Cardiac muscle cell (in vitro differentiated cells and primary cell): ENCODE measurements at places on chromosomes 5 and 9. TPM values are rescaled to one million over a fixed set of nuclear protein-coding genes. Genes with fewer than 3 reads are reported as not detected.

The HAVCR2 gene
- 0.04 and 1.3 TPM in 2 replicates for total RNA-seq

GRCh38 chr5:124253203-124253810 is 493.1 kb downstream of the ZNF608 start:
- DNase-seq: no peak
- H3K4me3 ChIP-seq: no peak overlapping the region
- H3K27ac ChIP-seq: no peak overlapping the region
- no peaks in the 10 kb centered on the region for H3K36me3 ChIP-seq
- peaks cover 14% of the 10 kb centered on the region for H3K4me1 ChIP-seq

DNA sequence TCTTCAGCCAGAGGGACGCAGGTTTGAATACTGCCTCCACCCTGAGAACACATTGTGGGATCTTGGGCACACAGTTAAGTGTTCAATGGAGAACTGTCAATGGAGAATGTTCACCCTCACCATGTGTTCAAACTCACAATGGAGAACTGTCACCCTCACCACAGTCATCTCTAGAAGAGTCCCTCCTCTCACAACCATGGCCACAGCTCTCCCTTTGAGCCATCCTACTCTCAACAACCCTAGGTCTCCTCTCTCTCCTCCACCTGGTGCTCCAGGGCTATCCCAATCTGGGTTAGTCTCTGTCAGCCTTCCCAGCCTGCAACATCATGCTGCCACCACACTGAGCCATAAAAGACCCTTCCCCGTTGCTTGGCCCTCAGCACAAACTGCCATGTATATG is 36.3 kb upstream of the HAND1 start:
- H3K27me3 ChIP-seq: no peaks in the 10 kb centered on the region
- H3K36me3 ChIP-seq: no peaks in the 10 kb centered on the region
- H3K4me1 ChIP-seq: peaks cover 17% of the 10 kb centered on the region
- no peak overlapping the region for H3K27ac ChIP-seq
- no peak for DNase-seq

GRCh38 chr5:14669975-14670374 is 5.5 kb downstream of the OTULIN start:
- no peak overlapping the region for H3K27ac ChIP-seq
- H3K36me3 ChIP-seq: no peaks in the 10 kb centered on the region
- DNase-seq: no peak
- H3K27me3 ChIP-seq: no peaks in the 10 kb centered on the region
- H3K4me1 ChIP-seq: no peaks in the 10 kb centered on the region
- H3K4me3 ChIP-seq: no peak overlapping the region

The ZNF366 gene
- total RNA-seq: not detected in 2 replicates

The SPINK6 gene
- not detected in 2 replicates for total RNA-seq

DNA sequence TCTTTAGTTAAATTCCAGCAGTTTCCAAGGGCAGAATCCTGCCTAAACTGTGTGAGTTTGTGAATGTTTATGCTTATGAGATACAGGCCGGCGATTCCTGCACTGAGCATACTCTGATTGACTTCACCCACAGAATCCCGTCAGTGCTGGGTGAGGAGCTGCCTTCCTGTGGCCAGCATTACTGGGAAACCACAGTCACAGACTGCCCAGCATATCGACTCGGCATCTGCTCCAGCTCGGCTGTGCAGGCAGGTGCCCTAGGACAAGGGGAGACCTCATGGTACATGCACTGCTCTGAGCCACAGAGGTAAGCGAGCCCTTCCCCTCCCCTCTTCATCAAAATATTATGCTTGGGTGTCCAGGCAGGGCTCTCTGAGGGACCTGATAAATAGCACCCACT is 103.7 kb downstream of the CMYA5 start:
- H3K36me3 ChIP-seq: peaks cover 82% of the 10 kb centered on the region
- H3K4me1 ChIP-seq: no peaks in the 10 kb centered on the region
- no peak for DNase-seq
- H3K27me3 ChIP-seq: no peaks in the 10 kb centered on the region
- H3K4me3 ChIP-seq: no peak overlapping the region
- H3K27ac ChIP-seq: no peak overlapping the region

- H3K27ac ChIP-seq: no peak overlapping the region
- DNase-seq: no peak
- no peak overlapping the region for H3K4me3 ChIP-seq
- no peaks in the 10 kb centered on the region for H3K36me3 ChIP-seq
Observed at GRCh38 chr5:127296321-127296720, 5.7 kb downstream of the MEGF10 start.

GRCh38 chr5:56145511-56145910 is 87.6 kb downstream of the ANKRD55 start:
- DNase-seq: no peak
- no peaks in the 10 kb centered on the region for H3K27me3 ChIP-seq

The CCDC107 gene
- 26.5 and 29.3 TPM in 2 replicates for total RNA-seq

DNA sequence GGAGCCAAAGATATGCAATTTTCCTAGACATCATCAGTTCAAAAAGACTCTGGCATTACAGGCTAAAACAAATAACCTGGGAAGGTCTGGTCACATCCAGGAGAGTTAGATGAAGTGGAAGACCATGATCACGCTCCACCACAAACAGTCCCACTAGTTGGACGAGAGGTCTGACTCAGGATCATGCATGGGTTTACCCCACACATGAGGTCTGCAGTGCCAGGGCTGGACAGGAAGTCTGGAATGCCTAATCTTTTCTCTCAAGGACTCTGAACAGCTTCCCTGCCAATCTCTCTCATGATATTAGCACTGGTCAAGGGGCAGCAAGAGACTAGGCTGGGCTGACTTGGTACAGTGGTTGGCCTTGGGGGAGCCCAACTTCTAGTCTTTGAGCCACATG is 7.1 kb downstream of the PRUNE2 start:
- H3K27me3 ChIP-seq: peaks cover 44% of the 10 kb centered on the region
- no peak overlapping the region for H3K27ac ChIP-seq
- no peak overlapping the region for H3K4me3 ChIP-seq
- H3K4me1 ChIP-seq: no peaks in the 10 kb centered on the region
- DNase-seq: no peak

DNA sequence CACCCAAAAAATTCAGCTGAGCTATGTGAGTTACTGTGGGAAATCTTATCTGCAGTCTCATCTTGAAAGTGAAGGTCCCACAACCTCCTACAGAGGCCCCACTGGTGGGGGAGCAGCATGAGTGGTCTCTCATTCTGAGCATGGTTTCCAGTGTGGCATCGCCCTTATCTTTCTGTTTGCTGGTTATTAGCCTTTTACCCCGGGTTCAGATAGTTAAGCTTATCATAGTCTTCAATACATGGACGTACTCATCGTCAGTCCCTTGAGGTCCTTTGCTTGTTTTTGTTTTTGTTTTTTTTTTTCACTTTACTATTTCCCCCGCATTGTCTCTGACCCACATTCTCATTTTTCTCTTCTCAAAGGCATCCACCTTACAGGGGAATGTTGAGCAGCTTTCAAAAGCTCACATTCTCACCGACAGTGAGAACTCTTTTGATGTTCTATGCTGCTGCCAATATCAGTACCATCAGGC is 7.7 kb upstream of the HAVCR2 start:
- DNase-seq: no peak
- no peaks in the 10 kb centered on the region for H3K27me3 ChIP-seq
- no peak overlapping the region for H3K4me3 ChIP-seq
- H3K4me1 ChIP-seq: peaks cover 4% of the 10 kb centered on the region

DNA sequence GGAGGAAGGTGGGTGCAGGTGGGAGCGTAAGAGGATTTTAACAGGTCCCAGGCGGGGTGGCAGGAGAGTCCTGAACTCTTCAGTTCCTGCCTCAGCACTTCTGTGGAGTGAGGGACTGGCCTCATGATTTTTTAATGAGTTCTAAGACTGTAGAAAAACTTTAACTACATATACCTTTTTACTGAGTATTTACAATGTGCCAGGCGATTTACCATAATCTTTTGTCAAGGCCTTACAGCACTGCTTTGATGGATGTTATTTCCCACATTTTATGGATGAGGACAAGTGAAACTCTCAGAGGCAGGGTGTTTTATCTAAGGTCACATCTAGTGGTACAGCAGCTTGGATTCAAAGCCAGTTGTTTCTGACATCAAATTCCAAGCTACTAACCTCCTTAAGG is 99.5 kb downstream of the PJA2 start:
- H3K27me3 ChIP-seq: no peaks in the 10 kb centered on the region
- no peak for DNase-seq
- no peaks in the 10 kb centered on the region for H3K36me3 ChIP-seq
- no peak overlapping the region for H3K4me3 ChIP-seq

The PRR16 gene
- 2.3 and 3.8 TPM in 2 replicates for total RNA-seq

The SLC45A2 gene
- 0.85 TPM in 1 of 2 replicates, not detected in the other for total RNA-seq

DNA sequence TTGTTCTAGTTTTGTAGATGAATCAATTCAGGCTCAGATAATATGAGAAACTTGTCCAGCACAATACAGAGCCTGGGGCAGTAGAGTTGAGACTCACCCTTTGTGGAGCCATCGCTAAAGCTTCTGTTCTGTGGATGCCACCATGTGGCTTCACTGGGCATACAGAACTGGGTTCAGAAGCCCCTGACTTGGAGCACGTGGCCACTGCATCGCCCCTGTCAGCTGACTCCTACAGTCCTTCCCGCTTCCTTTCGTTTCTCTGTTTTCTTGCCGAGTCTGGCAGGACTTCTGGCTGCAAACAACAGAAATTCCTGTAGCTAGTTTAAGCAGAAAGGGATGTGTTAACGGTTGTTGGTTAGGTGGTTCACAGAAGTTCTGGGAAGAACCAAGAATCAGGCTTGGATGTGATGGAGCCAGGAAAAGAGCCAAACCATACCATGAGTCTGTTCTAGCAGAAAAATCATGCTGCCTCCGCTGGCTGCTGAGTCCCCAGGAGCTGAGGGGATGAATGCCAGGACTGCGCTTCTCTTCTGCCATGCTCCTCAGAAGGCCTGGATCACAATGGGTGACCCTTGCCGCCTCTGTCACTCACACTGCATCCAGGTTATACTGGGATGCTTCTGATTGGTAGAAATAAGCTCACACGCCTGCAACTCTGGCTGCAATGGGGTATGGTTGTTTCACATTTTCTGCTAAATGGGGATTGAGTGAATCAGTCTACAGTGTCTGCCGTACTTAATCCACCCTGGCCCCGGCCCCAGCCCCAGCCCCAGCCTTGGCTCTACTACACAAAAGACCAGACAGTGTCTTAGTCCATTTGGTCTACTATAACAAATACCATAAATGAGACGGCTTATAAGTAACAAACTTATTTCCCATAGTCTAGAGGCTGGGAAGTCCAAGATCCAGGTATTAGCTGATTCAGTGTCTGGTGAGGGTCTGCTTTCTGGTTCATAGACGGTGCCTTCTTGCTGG is 262.5 kb downstream of the GOLPH3 start:
- no peak overlapping the region for H3K27ac ChIP-seq
- peaks cover 5% of the 10 kb centered on the region for H3K4me1 ChIP-seq
- no peaks in the 10 kb centered on the region for H3K27me3 ChIP-seq
- H3K36me3 ChIP-seq: no peaks in the 10 kb centered on the region

The NRG2 gene
- total RNA-seq: 16.5 and 20.7 TPM in 2 replicates

GRCh38 chr5:177537389-177538361 is 16.7 kb downstream of the FAM193B start:
- peak; percentile 65 for DNase-seq
- no peaks in the 10 kb centered on the region for H3K27me3 ChIP-seq
- H3K36me3 ChIP-seq: peaks cover 18% of the 10 kb centered on the region
- H3K4me1 ChIP-seq: peaks cover 8% of the 10 kb centered on the region

- no peak overlapping the region for H3K4me3 ChIP-seq
- H3K27me3 ChIP-seq: no peaks in the 10 kb centered on the region
- no peak for DNase-seq
- peaks cover 8% of the 10 kb centered on the region for H3K4me1 ChIP-seq
- H3K36me3 ChIP-seq: no peaks in the 10 kb centered on the region
Observed at GRCh38 chr5:82106756-82107155, 134.9 kb downstream of the ATG10 start.

DNA sequence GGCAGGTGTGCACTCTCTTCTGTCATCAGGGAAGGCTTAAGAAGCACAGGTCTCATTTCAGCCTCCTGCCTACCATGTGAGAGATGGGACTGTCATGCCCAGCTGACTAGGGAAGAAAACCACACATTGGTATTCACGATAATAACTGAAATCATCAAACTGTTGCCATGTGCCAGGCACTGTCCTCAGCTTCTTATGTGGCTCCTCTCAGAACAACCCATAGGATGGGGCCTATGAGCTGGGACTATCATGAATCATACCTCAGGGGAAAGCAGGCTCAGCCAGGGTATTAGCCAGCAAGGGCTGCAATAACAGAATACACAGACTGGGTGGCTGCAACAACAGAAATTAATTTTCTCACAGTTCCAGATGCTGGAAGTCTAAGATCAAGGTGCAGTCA is 3.3 kb downstream of the AFAP1L1 start:
- H3K4me1 ChIP-seq: peaks cover 17% of the 10 kb centered on the region
- peaks cover 11% of the 10 kb centered on the region for H3K27me3 ChIP-seq
- DNase-seq: no peak
- no peak overlapping the region for H3K4me3 ChIP-seq
- H3K27ac ChIP-seq: no peak overlapping the region

The CCDC152 gene
- 1.5 TPM in 2 replicates for total RNA-seq

DNA sequence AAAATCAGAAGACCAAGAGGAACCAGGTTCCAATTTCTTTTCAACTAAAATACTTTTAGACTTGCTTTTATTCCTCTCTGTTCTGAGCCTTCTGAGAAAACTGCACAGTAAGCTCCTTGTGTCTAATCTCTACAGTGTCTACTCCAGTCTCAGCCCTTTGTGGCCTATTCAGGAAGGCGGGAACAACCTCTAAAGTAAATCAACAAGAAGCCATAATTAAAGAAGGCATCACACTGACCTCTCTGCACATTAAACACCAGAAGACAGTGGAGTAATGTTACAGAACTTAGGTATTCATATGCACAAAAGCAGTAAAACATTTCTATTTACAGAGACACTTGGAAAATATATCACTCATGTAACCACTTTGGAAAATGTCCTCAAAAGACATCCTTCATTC is 14.9 kb downstream of the XPA start:
- DNase-seq: no peak
- H3K27me3 ChIP-seq: no peaks in the 10 kb centered on the region
- H3K36me3 ChIP-seq: peaks cover 51% of the 10 kb centered on the region
- H3K4me1 ChIP-seq: no peaks in the 10 kb centered on the region
- H3K27ac ChIP-seq: peak overlapping the region; percentile 51
